GM12891 (cell line): ENCODE measurements at places on chromosomes 4 and X.

DNA sequence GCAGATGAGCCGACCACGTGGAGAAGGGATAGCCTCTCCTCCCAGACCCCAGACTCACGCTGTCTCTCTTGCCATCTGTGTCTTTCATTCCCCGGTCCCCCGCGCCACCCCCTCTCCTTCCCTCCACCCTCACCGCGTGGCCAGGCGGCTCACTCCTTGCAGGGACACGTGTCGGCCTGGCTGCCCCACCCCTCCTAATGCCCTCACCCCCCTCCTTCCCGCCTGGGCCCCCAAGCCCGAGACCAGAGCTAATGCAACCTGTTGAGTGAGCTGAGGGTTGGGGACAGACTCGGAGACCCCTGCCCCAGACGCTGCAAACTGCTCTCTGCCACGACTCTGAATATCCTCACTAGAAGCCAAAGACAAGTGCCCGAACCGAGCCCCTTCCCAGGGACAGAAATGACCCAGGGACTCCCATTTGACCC is 1.8 kb downstream of the SLC38A5 start:
- peak; percentile 44 for DNase-seq

DNA sequence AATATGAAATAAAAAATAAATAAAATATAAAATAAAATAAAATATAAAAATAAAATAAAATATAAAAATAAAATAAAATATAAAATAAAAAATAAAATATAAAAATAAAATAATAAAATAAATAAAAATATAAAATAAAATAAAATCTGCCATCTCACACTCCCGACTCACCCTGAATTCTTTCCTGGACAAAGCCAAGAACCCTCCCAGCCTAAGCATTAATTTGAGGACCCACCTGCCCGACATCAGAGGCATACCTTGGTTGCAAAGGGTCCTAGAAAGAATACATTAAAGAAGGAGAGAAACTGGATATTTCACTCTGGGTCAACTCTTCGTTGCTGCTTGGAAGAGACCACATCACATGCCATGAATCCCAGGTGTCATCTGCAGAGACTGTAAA is 138.3 kb downstream of the CRLF2 start:
- no peak for DNase-seq

GRCh38 chr4:55117511-55117910 is 7.9 kb downstream of the KDR start:
- DNase-seq: no peak

GRCh38 chrX:135168486-135168885 is 2.7 kb downstream of the CT55 start:
- no peak for DNase-seq

- no peak for DNase-seq
Measured at GRCh38 chrX:80388206-80388605, 32.0 kb upstream of the TENT5D start.

DNA sequence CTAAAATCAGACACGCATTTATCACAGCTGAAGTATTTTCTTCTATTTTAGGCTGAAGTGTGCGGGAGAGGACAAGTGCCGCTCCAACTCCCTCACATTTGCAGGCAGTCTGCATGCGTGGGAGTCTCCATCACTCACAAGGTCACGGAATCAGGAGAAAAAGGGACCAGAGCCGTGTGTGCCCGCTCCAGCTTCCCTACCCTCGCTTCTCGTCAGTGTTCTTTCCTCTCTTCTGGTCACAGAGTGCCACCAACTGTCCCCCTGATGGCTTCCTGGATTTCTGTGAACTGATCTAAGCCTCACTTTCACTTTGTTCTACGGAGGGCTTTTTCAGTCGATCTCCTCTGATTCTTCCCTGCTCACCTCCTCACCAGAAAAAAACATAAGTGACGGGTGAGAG is 407.4 kb upstream of the AADAT start:
- no peak for DNase-seq

- DNase-seq: no peak
Measured at GRCh38 chr4:65917486-65917885, 247.2 kb upstream of the EPHA5 start.

- DNase-seq: no peak
Measured at GRCh38 chrX:35244796-35245508, 302.4 kb downstream of the FAM47B start.

GRCh38 chrX:102832661-102833060 is 104.4 kb upstream of the RAB40AL start:
- DNase-seq: no peak

DNA sequence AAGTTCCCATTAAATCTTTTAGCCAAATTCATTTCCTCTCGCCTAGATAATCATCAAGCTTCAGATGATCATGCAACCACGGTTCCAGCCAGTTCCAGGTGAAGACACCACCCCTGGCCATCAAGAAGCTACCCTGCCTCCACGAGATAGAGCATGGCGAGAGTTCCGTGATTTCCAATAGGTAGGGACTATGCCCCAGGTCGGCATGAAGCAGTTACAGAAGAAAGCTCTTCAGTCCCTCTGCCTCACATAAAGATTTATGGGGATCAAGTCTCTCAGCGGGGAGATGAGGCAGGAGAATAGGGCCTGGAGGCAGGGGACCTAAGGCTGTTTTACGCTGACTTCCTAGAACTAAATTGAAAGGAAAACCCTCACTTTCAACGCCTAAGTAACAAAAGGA is 183.9 kb downstream of the OR13H1 start:
- DNase-seq: no peak

DNA sequence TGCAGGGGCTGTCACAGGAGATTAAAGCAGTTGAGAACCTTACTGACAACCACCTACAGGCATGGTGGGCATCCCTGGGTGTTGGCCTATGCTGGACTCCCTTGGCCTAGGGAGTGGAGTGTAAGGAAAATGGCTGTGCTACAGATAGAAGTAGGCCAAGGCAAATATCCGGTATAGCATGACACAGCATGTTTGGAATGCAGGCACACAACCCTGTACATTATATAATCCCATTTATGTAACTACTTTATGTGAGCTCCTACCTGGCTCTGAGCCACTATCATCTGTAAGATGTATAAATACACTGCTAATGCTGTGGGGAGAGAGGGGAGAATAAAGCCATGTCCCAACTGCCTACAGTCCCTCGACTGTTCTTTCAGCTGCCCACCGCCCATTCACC is 38.7 kb upstream of the KCTD8 start:
- DNase-seq: no peak

DNA sequence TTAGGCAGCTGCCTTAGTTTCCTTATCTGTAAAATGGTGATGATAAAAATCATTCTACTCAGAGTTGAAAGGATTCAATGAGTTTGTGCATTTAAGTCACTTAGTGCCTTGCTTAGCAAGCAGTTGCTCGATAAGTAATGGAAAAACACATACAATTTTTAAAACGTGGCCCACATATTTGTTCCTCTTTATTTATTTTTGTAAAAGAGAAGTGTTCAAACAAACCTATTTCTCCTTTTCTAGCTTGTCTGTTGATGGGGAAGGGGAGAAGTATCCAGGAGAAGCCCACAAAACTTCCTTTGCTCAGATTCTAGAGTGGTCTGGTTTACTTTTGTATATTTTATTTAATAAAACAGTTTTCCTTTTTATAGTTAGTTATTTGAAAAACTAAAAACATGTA is 3.3 kb upstream of the HPGDS start:
- DNase-seq: no peak

- DNase-seq: no peak
Measured at GRCh38 chr4:174401471-174402130, 117.9 kb downstream of the CEP44 start.

DNA sequence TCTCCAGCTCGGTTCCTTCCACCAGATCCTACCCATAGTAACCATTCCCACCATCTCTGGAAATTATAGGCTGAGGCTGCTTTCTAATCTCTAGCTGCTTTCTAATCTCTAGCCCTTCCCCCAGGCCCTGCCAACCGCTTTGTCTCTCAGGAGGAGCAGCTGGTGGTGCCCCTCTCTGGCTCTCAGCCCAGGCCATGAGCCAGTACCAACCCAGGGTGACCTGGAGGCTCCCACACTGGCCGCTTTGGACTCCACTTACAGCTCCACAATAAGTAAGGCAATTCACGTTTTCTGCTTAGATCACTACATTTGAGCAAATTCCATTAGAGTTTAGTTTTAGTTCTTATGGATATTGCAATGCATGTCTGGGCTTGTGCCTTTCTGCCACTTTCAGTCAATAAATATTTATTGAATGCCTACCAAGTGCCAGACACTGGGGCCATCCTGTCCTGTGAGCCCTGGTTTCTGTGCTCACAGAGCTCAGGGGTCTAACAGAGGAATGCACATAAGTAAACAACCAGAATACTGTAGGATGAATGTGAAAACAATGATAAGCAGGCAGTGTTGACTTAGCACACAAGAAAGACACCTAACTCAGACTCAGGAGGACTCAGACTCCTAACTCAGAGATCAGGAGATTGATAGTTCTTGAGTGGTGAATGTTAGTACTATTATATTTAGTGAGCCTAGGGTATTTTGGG is 38.9 kb downstream of the SMC1A start:
- no peak for DNase-seq

- DNase-seq: no peak
Measured at GRCh38 chr4:128155231-128155855, 94.2 kb downstream of the LARP1B start.
